ENCODE measurements at places on chromosomes 5 and 9.

- no peak for DNase-seq
Observed at GRCh38 chr5:96896806-96897205, 20.5 kb downstream of the ERAP2 start.

DNA sequence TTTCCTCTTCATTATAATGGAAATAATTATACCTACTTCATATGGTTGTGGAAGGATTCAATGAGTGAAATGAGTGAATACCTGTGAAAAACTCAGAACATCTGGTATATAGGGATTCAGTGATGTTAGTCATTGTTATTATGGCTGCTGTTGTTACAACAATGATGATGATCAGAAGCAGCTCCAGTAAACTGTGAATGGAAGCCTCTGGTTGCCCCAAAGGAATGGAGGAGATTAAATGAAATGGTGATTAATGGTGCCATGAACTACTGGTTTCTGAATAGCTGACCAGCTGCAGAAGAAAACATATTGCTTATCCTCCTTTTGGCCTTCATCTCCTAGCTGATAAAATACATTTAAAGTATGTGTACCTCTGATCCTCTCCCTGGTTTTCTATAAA lies 372.0 kb downstream of the ARHGEF28 start:
- DNase-seq: no peak

DNA sequence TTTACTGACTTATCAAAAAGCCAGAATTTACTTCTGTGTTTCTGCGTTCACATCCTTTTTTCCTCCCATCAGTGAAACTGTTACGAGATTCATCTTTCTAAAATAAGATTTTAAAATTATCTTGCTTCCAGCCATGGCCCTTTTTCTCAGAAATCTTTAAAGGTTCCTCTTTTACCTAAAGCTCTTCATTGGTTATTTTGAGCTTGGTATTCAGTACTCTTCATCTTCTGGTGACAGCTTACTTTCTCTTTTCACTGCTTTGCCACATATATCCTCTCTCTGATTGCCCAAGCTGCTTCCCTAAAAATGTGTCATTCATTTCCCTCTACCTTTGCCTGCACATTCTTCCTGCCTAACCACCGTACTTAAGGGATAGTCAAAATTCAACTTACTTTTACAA lies 32.3 kb downstream of the TGFBR1 start:
- DNase-seq: no peak

DNA sequence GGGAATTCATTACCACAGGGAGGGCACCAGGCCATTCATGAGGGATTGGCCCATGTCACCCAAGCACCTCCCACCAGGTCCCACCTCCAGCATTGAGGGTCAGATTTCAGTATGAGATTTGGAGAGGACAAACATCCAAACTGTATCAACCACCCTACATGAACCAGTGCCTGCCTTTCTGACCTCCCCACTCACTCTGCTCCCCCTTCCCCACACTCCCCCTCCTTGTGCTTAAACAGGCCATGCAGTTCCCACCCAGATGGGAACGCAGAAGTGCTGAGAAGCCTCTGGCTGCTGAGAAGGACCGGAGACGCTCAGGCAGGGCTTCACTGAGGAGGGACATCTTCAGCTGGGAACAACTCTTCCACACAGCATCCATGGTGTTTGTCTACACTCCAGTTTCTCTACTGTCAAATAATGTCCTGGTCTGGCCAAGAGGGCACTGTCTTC lies 30.0 kb upstream of the ADAMTS2 start:
- peak; percentile 34 for DNase-seq

DNA sequence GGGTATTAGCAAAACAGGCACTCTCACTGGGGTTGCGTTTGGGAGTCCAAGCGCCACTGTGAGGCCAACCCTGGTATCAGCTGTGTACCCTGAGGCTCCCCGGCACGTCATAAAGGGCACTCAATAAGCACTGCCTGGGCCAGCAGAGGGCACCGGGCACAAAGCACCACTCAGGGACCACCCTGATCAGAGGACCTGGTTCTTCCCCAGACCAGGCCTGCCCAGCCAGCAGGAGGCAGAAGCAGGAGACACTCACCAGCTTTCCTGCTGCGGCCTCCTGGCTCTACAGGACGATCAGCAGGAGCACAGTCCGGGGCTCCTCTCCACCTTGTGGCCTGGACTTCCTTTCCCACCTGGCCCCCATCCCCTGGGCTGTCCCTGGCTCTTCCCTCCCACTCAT lies 12.6 kb downstream of the MGAT1 start:
- DNase-seq: peak; percentile 49

- DNase-seq: no peak
Observed at GRCh38 chr9:83285445-83286225, 222.7 kb upstream of the RASEF start.

DNA sequence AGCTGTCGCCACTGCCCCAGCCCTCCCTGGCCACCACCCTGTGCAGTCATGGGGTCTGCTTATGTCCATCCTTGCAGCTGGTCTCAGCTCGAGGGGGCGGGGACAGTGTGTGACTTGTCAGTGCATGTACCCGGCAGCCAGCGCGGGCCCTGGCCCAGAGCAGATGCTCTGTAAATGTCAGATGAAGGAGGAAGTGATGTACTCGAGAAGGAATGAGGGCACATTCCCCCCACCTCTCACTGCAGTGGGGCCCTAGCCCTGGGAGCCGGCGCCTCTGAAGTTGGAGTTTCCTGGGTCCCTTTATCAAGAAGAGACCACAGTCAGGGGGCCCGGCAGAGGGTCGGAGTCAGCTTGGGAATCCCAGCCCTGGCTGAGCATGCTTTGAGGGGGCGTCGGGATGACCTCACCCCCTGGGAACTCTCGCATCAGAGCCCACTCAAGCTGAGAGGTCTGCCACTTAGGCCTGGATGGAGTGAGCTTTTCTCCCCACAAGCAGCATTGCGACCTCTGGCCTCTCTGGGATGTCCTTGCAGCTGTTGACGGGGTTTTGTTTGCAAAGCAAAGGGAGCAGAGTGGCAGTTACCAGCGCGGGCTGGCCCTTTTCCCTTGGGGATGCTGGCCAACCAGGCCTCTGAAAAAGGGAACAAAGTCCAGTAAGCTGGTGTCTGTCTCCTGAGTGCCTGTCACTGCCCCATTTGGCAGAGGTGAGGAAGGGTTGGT lies 19.0 kb downstream of the NEURL1B start:
- peak; percentile 70 for DNase-seq

- DNase-seq: no peak
Observed at GRCh38 chr5:158014372-158014771, 155.4 kb upstream of the CLINT1 start.

DNA sequence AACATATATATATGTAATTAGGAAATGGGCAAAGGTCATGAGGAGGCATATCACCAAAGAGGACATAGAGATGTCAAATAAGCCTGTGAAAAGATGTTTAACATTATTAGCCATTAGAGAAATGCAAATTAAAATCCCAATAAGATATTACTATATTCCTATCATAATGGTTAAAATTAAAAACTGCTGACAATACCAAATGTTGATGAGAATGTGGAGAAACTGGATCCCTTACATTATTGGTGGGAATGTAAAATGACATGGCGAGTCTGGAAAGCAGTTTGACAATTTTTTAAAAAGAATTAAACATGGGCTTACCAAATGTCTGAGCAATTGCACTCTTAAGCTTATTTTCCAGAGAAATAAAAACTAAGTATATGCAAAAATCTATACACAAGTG lies 1821.6 kb upstream of the C9orf72 start:
- DNase-seq: no peak

GRCh38 chr5:97854871-97855762 lies 672.1 kb upstream of the RIOK2 start:
- DNase-seq: no peak

DNA sequence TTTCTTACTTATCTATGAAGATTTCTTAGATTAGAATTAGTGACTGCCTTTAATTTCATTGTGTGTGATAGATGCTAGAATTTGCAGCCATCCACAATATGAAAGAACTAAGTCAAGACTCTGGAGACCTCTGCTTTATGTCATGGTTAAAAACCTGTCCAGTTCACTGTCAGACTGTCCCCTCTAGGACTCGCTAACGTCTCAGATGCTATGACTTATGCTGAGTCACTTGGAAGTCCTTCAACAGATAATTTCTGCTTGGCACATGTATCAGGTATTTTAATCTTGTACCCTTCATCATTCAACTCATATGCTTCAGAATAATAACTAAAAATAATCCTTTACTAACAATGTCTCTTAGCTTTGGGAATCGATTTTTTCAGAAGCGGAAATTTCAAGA lies 230.5 kb upstream of the DMAC1 start:
- DNase-seq: no peak

GRCh38 chr9:23695572-23695971 lies 130.5 kb downstream of the ELAVL2 start:
- DNase-seq: no peak

GRCh38 chr9:21965401-21965951 lies 28.7 kb downstream of the CDKN2A start:
- peak; percentile 82 for DNase-seq

GRCh38 chr5:78908173-78909061 lies 76.7 kb downstream of the ARSB start:
- DNase-seq: peak; percentile 79

GRCh38 chr5:88230546-88231066 lies 38.0 kb downstream of the TMEM161B start:
- no peak for DNase-seq

GRCh38 chr5:96807075-96807654 lies 580 bp downstream of the ERAP1 start:
- DNase-seq: peak; percentile 79

DNA sequence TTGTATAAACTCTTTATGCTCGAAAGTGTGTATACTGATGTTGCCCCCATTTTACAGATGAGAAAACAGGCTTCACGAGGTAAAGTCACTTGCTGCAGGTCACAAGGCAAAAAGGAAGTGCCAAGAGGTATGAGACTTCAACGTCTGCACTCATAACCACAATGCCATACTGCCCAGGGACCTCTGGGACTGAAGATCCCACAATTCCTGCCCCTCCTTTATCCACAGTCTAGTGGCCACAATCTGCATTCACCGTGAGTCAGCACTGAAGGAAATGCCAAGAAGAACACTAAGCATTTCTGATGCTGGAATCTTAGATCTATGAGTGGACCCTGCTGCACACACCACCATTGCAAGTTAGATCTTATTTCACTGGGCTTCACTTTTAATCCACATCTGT lies 37.3 kb downstream of the MED27 start:
- no peak for DNase-seq

DNA sequence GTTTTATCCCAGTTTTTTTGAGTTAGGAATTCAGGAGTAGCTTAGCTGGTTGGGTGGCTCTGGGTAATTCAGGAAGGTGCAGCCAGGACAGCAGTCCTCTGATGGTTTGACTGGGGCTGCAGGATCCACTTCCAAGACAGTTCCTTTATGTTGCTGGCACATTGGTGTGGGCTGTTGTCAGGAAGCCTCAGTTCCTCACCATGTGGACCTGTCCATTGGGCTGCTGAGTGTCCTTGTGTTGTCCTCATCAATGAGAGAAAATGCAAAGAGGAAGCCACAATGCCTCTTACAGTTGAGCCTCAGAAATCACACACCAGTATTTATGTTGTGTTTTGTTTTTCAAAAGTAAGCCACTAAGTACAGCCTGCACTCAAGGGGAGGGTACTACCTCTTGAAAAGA lies 140.9 kb downstream of the MAST4 start:
- DNase-seq: no peak

GRCh38 chr5:176501333-176501732 lies 35.9 kb downstream of the RNF44 start:
- DNase-seq: no peak

GRCh38 chr5:123371575-123372179 lies 51.5 kb downstream of the CEP120 start:
- DNase-seq: peak; percentile 59
